ENCODE measurements at places on chromosomes 2 and 18.

GRCh38 chr2:176189681-176190641 is 1.5 kb downstream of the HOXD1 start:
- DNase-seq = no peak

- DNase-seq = no peak
These were observed 251.7 kb upstream of the ST6GAL2 start for GRCh38 chr2:107137706-107138105.

DNA sequence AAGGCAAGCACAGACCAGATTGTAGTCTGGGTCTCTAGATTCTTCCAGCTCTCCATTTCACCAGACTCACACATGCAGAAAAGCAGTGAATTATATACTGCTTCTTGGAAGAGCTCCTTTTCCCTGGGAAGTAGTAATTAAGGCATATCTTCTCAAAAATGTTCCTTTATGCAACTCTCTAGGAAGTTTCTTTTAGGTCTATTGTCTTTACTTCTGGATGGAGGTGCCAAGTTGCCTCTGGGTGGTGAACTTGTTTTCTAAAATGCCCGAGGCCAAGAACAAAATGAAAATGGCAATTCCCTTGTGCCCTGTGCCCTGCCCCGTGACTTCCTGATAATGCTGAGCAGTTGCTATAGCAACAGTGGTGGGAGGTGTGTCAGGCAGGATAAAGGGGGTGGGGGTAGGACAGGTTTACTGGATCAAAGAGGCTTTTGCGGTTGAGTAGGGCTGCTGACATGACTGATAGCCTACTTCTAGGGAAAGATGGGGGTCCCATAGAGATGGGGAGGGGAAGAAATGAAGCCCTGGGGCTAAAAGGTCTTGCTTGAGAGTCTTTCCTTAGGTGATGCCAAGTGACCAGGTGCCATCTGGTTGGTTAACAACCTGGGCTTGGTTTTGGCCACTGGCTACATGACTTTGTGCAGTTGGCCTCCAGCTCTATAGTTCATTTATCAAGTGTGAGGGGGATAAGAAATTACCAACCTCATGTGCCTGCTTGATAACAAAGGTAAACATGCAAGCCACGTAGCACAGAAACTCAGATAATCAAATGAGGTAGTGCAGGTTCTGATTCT is 11.8 kb downstream of the IGFBP2 start:
- DNase-seq = no peak

DNA sequence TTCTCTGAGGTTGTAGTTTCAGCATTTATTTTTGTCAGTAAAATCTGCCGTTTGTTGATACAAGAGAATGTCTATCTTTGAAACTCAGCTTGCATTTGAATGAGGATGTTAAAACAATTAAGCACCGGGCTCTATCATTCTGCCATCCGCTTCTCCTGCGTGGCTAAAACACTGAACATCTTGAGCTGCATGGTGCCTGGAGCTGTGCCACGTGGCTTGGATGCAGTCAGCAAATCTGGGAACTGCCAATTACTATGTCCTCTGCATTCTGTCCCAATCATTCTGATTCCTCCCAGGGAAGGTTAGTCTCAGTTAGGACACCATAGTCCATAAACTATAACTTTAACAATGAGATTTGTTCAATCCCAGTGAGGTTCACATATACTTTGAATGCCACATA is 598.4 kb downstream of the FBXO15 start:
- no peak for DNase-seq

DNA sequence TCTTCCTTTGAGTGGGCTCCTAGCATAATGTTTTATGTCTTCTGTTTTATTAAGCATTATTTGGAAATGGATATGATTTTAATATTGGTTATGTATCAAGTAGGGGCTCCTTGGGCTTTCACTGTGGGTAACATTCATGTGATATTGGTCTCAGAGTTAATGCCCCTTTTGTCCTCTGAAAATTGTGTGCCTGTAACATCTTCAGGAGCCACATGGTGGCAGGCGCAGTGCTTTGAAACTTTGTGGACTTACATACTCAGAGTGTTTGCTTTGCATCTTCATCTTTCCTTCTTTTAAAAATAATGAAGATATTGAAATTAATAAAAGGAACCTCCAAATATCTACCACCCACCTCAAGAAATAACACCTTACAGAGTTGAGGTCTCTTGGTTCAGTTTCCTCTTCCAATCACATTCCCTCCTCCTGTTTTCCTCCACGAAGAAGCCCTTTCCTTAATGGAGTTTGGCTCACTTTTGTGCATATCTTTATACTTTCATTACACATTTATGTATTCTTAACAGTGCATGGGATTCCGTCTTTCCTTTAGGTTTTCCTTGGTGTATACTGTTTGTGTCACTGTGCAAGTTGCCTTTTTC is 73.5 kb downstream of the LIMS1 start:
- no peak for DNase-seq

- DNase-seq = no peak
These were observed 31.4 kb downstream of the KCTD1 start for GRCh38 chr18:26516964-26517363.

- no peak for DNase-seq
These were observed 123.5 kb upstream of the EML6 start for GRCh38 chr2:54599914-54600313.

DNA sequence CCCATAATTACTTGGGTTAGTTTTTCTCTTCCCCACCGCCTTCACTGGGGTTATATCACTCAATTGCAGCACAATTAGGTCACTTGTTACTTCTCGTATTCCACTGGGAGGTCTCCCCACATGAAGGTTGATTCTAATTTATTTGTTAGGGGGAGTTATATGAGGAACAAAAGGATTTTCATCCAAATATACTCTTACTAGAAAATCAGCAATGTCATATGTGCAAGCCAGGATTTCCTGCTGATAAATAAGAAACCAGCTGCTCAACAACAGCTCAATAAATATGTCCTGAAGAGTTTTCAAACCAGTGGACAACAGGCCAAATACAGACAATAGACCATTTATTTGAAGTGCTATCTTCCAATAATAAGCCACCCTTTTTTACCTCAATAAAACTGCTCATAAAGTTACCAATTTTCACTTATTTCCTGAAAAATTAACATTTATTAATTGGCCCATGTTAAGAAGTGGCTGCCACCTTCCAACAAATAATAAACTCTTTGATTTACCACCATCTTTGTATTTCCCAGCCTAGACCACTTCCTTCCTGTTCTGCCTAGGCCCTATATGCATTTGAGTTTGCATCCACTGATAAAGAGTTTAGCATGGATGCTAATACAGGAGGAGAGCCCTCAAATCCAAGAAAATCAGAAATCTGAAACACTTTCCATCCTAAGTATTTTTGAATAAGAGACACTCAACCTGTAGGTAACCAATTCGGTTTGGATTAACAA is 184.4 kb upstream of the SLC39A10 start:
- DNase-seq = no peak

- no peak for DNase-seq
These were observed 2.3 kb downstream of the MYO1B start for GRCh38 chr2:191247381-191248057.

GRCh38 chr2:219571311-219572236 is at the start of gene OBSL1:
Gene OBSL1 (minus strand): TSS chr2:219571539. CDS start chr2:219571232, 307 bp downstream.
- no peak for DNase-seq

- no peak for DNase-seq
These were observed 37.3 kb downstream of the DARS1 start for GRCh38 chr2:135948141-135948540.

GRCh38 chr2:46779447-46779941 is 136.1 kb downstream of the MCFD2 start:
- no peak for DNase-seq

- no peak for DNase-seq
These were observed 18.9 kb upstream of the DLX1 start for GRCh38 chr2:172066394-172066886.

- DNase-seq = no peak
These were observed 61.2 kb upstream of the CUL3 start for GRCh38 chr2:224646242-224646846.

DNA sequence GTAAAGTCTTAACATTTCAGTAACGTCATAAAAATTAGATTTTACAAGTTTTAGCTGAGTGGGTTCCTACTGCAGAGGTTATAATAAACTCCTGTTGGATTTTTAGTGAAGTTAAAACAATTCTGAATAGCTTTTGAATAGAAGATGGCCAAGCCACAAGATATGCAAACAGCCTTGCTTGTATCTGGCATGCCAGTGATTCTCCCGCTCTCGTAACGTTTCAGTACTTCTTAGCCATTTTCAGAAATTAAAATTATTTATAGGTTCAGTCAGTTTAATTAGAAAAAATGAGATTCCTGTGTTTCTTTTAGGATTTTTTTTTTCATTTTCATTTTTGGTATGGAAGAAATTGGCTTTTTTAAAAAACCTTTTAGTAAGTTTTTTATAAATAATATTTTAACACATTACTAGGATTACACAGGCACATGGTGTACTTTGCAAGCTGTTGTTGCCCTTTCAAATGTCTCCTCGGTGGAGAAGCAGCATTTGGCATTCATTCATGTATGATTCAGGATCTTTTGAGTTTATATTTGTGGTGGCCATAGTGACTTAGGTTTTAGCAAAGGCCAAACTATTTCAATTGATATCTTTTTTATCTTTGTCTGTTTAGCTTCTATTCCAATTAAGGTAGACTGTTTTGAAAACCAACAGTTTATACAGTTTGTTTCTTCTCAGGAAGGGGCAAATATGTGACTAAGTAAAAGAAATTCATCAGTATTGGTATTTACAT is 30.6 kb upstream of the RND3 start:
- DNase-seq = no peak

DNA sequence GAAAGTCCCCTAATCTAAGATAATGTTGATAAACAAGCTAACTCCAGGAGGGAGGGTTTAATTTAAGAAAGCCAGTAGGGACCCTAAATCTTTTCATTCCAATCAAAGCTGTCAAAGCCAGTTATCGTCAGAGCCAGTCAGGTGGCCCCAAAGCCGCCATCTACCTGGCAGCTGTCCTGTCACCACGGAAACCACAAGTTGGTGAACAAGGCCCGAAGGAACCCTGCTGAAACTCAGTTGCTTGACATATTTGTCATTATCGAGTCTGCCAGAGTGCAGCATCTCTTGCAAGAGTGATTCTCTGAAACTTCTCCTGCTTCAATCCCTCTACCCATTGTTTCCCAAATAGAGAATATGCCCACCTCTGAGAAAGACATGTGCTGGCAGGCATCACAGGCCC is 30.8 kb upstream of the POLE4 start:
- no peak for DNase-seq

Measured in cortex of kidney (tissue), 1 donor.